ENCODE measurements at places on chromosomes 7 and 10. TPM values are rescaled to one million over a fixed set of nuclear protein-coding genes. Genes with fewer than 3 reads are reported as not detected.

Gene ADCY1
- polyA plus RNA-seq = 3.3 TPM

Gene ZNF853
- 15.0 TPM for polyA plus RNA-seq

GRCh38 chr7:30561389-30561788 lies 33.3 kb upstream of the GARS1 start:
- DNase-seq = no peak

- no peak for DNase-seq
Observed at GRCh38 chr7:38554586-38554985, 76.6 kb downstream of the AMPH start.

DNA sequence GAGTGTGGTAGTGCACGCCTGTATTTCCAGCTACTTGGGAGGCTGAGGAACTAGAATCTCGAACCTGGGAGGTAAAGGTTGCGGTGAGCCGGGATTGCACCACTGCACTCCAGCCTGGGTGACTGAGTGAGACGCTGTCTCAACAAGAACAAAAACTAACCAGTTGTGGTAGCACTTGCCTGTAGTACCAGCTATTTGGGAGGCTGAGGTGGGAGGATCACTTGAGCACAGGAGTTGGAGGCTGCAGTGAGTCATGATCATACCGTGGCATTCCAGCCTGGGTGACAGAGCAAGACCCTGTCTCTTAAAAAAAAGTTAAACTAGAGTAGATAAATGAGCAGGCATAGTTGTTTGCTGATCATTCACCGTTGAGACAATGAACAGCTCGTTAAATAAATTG lies 48.9 kb downstream of the CUX1 start:
- no peak for DNase-seq

All from left renal pelvis (tissue), 4 donors.